ENCODE measurements at places on chromosomes 16 and 17. TPM values are rescaled to one million over a fixed set of nuclear protein-coding genes. Genes with fewer than 3 reads are reported as not detected.

Gene ABCA6
- total RNA-seq = not detected

Gene TCAP
- 1.4 TPM for total RNA-seq

Gene ACSM2A
- total RNA-seq = not detected

Gene ATP1B2
- 0.21 TPM for total RNA-seq

Gene PLD6
- 6.4 TPM for total RNA-seq

Gene PPP1R27
- 0.10 TPM for total RNA-seq

Gene TMEM114
- not detected for total RNA-seq

Gene CAPN15
- 85.3 TPM for total RNA-seq

Gene MPP2
- 1.9 TPM for total RNA-seq

Gene CXCL16
- 15.4 TPM for total RNA-seq

Gene ADAP2
- 2.5 TPM for total RNA-seq

Gene CBX2
- 16.0 TPM for total RNA-seq

Gene CDH5
- 0.09 TPM for total RNA-seq

Gene HOXB1
- total RNA-seq = not detected

Gene FAM83G
- total RNA-seq = 37.1 TPM

Gene MILR1
- 2.0 TPM for total RNA-seq

Gene HNF1B
- 25.6 TPM for total RNA-seq

Gene FOXL1
- total RNA-seq = 1.7 TPM

Gene CDT1
- 28.0 TPM for total RNA-seq

Gene MYH8
- total RNA-seq = not detected

Gene RNF222
- not detected for total RNA-seq

Data from A549 treated with CORT108297 at 1 μM for 4 hours (cell line).